ENCODE measurements at places on chromosomes 2 and 18.

GRCh38 chr2:162934191-162934590, 95.6 kb upstream of the KCNH7 start:
- DNase-seq, result no peak

DNA sequence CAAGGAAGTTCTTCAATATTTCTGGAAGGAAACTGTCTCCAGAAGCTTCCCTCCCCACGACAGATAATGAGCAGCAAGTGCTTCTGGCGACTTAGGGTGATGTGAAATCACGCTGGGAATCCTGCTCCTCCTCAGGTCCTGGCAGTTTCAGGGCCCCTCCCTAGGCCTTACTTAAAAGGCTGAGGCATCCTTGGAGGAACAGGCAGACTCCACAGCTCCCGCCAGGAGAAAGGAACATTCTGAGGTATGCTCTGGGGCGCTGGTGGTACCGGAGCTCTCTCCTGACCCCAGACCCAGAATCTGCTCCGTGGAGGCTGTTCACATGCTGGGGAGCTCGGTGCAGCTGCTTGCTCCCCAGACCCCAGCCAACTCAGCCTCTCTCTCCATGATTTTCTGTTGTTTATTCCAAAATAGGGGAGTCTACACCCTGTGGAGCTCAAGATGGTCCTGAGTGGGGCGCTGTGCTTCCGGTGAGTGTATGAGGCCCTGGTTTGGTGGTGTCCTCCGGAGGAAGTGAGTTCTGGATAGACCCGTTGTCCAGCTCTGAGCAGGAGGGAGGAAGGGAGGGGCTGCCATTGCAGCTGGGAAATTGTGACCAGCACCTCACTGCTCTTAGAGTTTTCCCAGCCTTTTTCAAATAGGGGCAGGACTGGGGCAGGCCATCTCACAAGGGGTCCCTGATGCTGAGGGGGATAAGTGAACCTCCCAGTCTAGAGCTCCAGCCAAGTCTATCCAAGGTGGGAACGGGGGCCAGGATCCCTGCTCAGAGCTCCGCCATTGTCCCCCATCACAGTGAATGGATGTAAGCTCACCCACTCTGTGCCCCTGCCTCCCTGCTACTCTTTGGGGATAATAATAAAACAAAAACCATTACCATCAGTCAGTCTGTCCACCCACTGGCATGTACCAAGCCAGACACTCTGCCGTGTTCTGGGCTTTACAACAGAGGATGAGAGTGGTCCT, at the start of gene IL36RN:
TSS of gene IL36RN (plus strand) at position 201 of the 963 bp plus-strand sequence. CDS start at position 442, 241 bp downstream.
- no peak for DNase-seq

DNA sequence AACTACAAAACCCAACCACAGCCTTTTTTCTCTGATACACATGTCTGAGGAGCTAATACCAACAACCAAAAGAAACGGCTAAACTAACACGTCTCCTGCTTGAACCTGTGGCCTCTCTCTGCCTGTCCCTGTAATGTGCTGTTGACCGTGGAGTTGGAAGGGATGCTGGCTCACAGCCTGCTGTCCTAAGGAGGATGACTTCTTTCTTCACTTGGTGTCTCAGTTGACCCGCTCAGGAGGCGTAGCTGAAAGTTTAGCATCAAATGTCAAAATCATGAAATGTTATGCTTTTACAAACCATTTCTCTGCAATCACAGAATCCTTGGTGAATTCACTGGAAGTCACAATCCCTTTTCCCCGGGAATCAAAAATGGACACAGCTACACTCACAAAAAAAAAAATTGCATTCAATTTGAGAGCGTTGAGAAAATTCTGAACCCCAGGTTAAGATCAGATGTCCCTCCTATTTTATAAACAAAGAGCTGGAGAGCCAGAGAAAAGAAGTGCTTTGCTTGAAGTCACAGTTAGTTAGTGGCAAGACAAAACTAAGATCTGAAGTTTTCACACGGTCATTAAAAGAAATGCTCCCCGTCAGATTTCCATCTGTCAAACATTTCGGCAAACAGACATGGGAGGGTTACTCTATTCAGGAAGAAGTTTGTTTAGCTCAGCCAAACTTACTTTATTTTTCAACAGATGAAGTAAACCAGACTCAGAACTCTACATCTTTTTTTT, 74.3 kb downstream of the IRS1 start:
- DNase-seq, result no peak

DNA sequence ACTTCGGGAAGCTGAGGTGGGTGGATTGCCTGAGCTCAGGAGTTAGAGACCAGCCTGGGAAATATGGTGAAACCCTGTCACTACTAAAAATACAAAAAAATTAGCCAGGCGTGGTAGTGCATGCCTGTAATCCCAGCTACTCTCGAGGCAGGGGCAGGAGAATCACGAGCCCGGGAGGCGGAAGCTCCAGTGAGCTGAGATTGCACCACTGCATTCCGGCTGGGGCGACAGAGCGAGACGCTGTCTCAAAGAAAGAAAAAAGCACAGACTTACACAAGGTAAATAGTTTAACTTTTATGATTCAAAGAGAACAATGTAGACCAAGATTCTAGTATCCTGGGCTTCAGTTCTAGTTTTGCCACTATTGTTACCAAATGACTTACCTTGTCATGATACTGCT, 37.4 kb downstream of the NCKAP1 start:
- DNase-seq, result no peak

- DNase-seq, result no peak
These were observed 60.1 kb downstream of the TACR1 start for GRCh38 chr2:75139171-75139570.

- DNase-seq, result no peak
These were observed 83.8 kb downstream of the PARD3B start for GRCh38 chr2:204628926-204629712.

GRCh38 chr2:43839776-43840564, 1.2 kb downstream of the ABCG8 start:
- no peak for DNase-seq

GRCh38 chr2:72673279-72673678, 152.6 kb downstream of the EXOC6B start:
- DNase-seq, result no peak

DNA sequence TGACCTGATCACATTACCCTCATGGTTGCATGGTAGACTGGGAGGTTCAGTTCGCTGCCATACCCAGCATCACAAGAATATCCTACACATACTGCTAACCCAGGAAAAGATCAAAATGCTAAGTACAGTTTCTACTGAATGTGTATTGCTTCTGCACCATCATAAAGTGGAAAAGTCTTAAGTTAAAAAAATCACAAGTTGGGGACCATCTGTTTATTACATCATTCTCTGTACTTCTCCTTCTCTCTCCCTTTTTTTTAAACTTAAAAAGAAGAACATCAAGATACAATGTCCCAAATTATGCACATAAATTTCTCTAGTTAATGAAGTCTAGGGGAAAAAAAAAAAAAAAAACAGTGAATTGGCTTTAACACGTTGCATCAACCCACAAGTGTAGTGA, 43.3 kb downstream of the NBAS start:
- DNase-seq, result no peak

DNA sequence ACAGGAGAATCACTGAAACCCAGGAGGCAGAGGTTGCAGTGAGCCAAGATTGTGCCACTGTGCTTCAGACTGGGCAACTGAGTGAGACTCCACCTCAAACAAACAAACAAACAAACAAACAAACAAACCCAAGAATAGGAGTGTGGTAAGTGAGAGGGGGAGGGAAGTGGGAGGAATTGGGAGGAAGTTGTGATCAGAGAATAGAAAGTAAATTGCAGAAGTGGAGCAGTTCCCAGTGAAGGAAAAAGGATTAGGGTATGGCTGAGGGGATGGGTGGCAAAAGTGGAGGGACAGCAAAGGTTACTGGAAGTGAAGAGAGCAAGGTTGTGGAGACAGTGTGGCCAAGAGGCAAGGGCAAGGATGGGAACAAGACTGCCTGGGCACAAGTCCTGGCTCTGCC, 41.1 kb upstream of the C1GALT1C1L start:
- DNase-seq, result no peak

- no peak for DNase-seq
These were observed 32.0 kb downstream of the SULT1C4 start for GRCh38 chr2:108409768-108410167.

DNA sequence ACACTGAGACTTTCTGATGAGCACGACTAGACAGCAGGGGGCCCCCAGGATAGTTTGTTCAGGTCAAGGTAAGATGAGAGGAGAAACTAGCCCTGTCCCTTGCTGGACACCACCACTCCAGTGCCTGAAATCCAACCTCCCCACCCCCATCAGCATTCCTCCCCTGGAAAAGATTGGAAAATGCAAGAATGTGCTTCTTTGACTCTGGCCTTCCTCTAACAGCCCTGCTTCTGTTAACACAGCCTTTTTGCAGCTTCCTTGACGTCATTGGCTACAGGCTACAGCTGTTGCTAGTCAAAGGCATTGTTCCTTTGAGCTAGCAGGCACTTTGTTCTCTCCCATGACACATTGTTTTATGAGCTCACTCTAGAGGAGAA, 20.1 kb upstream of the LTBP1 start:
- no peak for DNase-seq

GRCh38 chr18:49212819-49213218, 247.6 kb downstream of the DYM start:
- no peak for DNase-seq

DNA sequence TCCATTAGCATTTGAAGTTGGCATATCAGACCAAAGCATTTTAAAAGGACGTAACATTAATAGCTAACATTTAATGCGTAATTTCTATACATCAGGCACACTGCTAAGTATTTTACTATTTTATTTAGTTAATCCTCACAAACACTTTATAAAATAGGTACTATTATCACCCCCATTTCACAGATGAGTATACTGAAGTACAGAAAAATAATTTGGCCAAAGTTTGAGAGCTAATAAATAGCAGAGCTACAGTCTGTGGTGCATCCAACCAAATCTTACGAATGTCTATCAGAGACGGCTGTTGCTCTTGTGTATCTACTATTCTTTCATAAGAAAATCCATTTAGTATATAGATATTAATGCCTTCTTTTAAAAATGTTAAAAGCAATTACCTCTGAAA, 11.9 kb downstream of the TYW5 start:
- no peak for DNase-seq

- no peak for DNase-seq
These were observed 175.4 kb upstream of the ATP5MC3 start for GRCh38 chr2:175356901-175357300.

GRCh38 chr18:32386471-32386870, 84.2 kb downstream of the GAREM1 start:
- no peak for DNase-seq

DNA sequence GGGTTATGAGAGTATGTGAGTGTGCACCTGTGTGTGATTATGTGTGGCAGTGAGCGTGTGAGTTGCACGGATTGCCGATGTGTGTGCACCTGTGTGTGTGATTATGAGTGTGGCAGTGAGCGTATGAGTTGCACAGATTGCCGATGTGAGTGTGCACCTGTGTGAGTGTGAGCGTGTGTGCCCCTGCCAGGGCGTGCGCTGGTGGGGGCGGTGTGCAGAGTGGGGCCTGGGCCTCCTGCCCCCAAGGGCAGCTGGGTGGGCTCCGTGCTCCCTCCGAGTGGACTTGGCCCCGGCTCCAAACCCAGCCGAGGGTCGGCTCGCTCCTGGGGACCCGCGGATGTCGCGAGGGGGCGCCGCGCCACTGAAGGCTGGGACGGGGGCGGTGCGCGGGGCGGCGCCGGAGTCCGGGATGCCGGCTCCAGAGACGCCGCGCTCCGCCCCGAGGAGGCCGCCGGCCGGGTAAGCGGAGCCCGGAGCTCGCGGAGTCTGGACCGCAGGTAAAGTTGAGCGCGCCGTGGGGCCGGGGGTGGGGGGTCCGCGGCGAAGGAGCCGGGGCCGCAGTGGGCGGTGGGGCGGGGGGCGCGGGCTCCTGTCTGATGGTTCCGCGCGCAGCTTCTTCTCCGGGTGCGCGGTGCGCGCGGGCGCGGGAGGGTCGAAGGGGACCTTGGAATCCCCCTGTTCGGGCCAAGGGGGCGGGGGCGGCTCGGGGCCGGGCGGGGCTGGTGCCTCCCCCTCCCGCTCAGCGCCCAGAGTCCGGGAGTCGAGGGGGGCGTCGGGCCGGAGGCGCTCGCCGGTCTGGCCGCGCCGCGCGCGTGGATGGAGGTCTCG, at the start of gene KCNG2:
TSS of gene KCNG2 (plus strand) at position 421 of the 828 bp plus-strand sequence. CDS start 65,730 bp downstream, outside the sequence.
- DNase-seq, result no peak

DNA sequence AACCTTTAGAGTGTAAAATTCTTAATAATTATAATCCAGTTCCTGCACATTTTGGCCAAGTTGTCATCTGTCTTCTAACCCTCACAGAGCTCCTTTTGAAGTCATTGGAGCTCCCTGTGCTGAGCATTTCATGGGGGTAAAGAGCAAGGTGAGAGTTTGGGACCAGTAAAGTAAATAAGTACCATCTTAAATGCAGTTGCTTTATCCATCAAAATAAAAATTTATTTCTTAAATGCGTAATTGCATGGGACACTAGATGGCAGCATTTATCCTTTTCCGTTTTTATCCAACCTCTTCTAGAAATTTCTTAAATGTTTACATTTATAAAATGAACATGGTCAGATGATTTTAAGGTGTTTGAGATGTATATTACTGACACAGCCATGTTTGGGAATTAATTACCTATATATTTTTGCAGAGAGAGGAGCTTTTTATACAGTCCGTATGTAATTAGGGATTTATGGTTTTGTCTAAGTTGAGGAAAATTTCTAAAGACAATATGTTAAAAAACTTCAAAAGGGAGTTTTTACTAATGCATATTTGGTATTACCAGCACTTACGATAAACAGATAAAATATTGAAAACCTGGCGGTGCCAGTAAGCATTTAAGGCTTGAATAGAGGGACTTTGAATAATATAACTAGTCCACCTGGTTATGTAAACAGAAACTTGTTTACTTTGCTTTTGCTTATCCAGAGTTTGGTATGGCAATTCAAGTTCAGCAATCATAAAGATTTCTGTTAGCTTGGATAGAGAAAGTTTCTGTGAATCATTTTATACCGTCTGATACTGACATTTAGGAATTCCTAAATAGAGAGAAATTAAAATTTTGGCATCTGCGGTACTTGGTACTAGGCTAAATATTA, 54.5 kb downstream of the ACSL3 start:
- DNase-seq, result no peak

GRCh38 chr18:46243095-46243494, 138.9 kb downstream of the HAUS1 start:
- DNase-seq, result no peak

GRCh38 chr18:74773171-74773624, 175.5 kb downstream of the ZNF407 start:
- no peak for DNase-seq

- no peak for DNase-seq
These were observed 3.2 kb downstream of the EMX1 start for GRCh38 chr2:72920318-72921087.

- DNase-seq, result no peak
These were observed 211.6 kb downstream of the TRIB2 start for GRCh38 chr2:12928197-12928774.
